Aorta (tissue), 5 donors: ENCODE measurements at places on chromosomes 2 and 18. TPM values are rescaled to one million over a fixed set of nuclear protein-coding genes. Genes with fewer than 3 reads are reported as not detected.

The CBLN2 gene
- not detected for total RNA-seq

The GAL3ST2 gene
- total RNA-seq = not detected

DNA sequence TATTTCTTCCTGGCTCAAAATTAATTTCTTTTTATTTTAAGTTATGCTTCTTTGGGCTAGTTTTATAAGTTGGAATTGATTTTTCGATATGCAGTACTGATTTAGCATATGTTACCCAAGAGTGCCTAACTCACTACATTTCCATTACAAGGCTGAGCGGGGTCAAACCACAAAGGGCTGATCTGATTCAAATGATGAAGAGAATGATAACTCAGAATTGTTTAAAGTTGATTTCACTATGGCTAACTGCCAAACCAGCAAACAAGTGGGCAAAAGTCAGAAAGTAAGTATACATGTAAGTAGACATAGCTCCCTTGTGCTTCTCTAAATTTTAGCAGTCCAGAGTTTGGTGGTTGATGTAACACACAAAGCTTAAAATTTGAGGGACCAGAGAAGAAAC lies 35.6 kb downstream of the RAD51AP2 start:
- no peak overlapping the region for H3K27ac ChIP-seq
- H3K4me1 ChIP-seq = no peaks in the 10 kb centered on the region
- no peak overlapping the region for H3K4me3 ChIP-seq
- DNase-seq = no peak

DNA sequence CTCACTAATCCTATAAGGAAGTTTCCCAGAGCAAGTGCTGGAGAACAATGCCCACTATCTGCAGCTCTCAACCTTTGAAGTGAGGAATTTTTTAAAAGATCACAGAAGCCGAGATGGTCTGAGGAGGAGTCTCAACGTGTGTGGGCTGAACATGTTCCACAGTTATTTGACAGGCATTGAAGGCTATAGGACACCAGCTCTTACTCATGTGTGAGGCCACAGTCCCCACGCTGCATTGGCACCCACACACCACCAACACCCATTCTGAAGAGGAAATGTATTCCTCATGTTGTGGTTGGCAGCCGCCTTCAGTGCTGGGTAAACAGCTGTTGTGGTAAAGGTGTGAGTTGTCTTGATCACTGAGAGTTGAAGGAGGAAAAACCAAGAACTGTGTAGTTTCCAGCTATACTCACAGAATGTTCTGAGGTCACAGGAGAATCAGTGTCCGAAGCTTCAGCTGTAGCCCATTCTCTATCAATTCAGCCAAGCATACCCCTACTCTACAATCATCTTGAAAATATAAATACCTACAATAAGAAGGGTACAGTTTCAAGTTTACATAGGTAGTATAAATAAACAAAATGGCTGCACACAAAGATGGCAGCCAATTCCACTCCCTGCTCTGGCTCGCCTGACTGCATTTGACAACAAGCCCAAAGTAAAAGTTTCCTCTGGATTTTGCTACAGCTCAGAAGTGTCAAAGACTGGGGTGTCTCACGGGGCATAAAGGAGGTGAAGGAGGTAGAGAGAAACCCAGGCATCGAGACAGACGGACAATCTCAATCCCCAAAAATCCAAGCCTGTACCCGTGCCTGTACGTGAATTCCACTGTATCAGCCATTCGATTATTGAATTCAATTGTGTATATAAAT lies 12.1 kb downstream of the CD226 start:
- no peak overlapping the region for H3K4me3 ChIP-seq
- no peaks in the 10 kb centered on the region for H3K4me1 ChIP-seq
- H3K36me3 ChIP-seq = no peaks in the 10 kb centered on the region
- H3K27ac ChIP-seq = no peak overlapping the region

DNA sequence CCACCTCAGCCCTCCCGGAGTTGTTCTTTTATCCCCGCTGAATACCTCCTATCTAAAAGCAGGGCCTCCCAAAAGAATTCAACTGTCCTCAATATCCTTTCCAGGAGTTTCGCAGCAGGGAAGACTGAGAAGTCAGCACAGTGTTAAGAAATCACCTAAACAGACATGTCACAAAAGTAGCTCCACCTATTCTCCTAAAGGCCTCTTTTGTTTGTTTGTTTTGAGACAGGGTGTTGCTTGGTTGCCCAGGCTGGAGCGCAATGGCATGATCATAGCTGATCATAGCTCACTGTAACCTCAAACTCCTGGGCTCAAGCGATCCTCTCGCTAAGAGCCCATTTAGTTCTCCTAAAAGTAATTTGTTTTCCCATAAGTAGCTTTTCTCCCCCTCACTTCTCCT lies 53.8 kb downstream of the TEX44 start:
- no peak overlapping the region for H3K4me3 ChIP-seq
- H3K36me3 ChIP-seq = no peaks in the 10 kb centered on the region
- H3K27me3 ChIP-seq = no peaks in the 10 kb centered on the region
- H3K4me1 ChIP-seq = peaks cover 3% of the 10 kb centered on the region
- no peak overlapping the region for H3K27ac ChIP-seq
- no peak for DNase-seq

DNA sequence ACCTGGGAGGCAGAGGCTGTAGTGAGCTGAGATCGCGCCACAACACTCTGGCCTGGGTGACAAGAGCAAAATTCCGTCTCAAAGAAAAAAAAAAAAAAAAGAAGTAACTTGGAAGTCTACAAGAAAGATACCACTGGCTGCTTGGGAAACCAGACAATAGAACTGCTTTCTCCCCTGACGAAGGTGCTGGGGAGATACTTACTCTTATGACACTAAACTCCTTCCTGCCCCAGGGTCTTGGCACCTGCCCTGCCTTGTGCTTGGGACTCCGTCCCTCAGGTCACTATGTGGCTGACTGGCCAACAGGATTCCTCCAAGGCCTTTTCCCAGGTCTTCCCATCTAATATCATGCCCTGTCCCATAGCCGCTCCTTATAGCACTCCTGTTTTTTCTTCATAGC lies 30.7 kb downstream of the INPP5D start:
- H3K36me3 ChIP-seq = no peaks in the 10 kb centered on the region
- DNase-seq = no peak
- H3K4me3 ChIP-seq = no peak overlapping the region
- H3K27me3 ChIP-seq = no peaks in the 10 kb centered on the region
- no peak overlapping the region for H3K27ac ChIP-seq
- H3K4me1 ChIP-seq = no peaks in the 10 kb centered on the region

GRCh38 chr18:28079883-28080282 lies 97.0 kb downstream of the CDH2 start:
- no peaks in the 10 kb centered on the region for H3K27me3 ChIP-seq
- H3K27ac ChIP-seq = no peak overlapping the region
- no peaks in the 10 kb centered on the region for H3K4me1 ChIP-seq
- no peaks in the 10 kb centered on the region for H3K36me3 ChIP-seq
- no peak overlapping the region for H3K4me3 ChIP-seq
- no peak for DNase-seq

The NMUR1 gene
- total RNA-seq = 0.36 TPM

The MAP3K19 gene
- total RNA-seq = not detected

DNA sequence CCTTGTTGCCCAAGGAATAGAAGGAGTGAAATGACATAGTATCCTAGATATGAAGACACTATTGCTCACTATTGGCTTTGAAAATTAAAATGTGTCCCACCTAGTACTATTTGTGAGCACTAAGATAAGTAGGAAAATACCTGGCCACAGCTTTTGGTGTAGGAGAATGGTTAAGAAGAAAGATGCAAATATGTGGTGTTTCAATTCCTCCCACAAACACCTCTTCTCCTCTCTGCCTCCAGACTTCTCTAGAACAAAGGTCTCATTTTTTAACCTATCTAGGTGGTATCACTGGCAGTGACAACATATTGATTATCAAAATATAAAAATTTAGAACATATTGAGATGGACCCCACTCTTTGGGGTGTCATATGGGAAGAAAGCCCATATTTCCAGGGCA lies 929.9 kb upstream of the FANCL start:
- no peaks in the 10 kb centered on the region for H3K36me3 ChIP-seq
- H3K27me3 ChIP-seq = peaks cover 2% of the 10 kb centered on the region
- H3K4me1 ChIP-seq = no peaks in the 10 kb centered on the region

The IL1RN gene
- total RNA-seq = 7.1 TPM
